Activated T-cell treated with anti-CD3 and anti-CD28 coated beads for 1 hour (primary cell): ENCODE measurements at places on chromosomes 2 and 18.

- no peak for DNase-seq
These were observed 32.8 kb downstream of the TMEM247 start for GRCh38 chr2:46512185-46512584.

DNA sequence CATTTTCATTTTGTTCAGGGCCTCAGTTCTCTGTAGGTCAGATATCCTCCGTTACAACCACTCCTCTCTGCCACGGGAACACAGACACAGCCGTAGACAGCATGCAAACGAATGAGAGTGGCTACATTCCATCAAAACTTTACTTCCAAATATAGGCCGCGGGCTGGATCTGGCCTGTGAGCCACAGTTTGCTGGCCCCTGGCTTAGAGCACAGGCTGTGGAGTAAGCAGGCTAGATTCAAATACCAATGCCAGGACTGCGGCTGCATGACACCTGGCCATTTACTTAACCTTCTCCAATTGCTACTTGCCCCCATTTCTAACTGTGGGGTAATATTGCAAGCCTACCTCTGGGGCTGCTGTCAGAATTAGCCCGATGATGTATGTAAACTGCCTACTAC lies 325.8 kb upstream of the POU3F3 start:
- DNase-seq, result no peak

DNA sequence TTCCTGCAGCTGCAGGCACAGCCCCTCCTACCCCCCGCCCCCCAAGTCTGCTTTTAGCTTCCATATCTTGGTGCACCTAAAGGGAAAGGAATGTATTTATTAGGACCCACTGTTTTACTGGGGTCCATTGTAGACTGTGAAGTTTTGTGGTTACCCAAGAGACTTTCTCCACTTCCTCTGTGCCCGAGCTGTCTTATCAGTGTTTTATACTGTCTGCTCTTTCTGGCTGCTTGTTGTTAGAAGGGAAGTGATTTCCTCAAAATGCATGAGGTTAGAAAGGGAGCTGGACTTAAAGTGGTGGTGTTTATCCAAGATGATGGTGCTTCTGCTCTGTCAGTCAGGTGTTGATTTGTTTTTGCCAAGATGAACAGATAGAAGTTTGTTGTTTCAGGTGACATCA lies 85.0 kb downstream of the PTH2R start:
- DNase-seq, result no peak

GRCh38 chr18:28086670-28087552 lies 90.0 kb downstream of the CDH2 start:
- no peak for DNase-seq

- no peak for DNase-seq
These were observed 151.4 kb downstream of the DYSF start for GRCh38 chr2:71604726-71605120.

- DNase-seq, result no peak
These were observed 217.3 kb downstream of the VAPA start for GRCh38 chr18:10131081-10131459.

- DNase-seq, result no peak
These were observed 29.7 kb downstream of the TWSG1 start for GRCh38 chr18:9364242-9364641.
